ENCODE measurements at places on chromosomes 2 and 18. TPM values are rescaled to one million over a fixed set of nuclear protein-coding genes. Genes with fewer than 3 reads are reported as not detected.

The COLEC12 gene
- 2.3 TPM for total RNA-seq

The ARHGEF33 gene
- 0.18 TPM for total RNA-seq

The HTR2B gene
- total RNA-seq = 0.72 TPM

The RIT2 gene
- not detected for total RNA-seq

The KRTCAP3 gene
- total RNA-seq = not detected

The NRP2 gene
- total RNA-seq = 43.3 TPM

The ARHGAP25 gene
- total RNA-seq = 0.36 TPM

The NPPC gene
- total RNA-seq = 0.28 TPM

The CPLX4 gene
- total RNA-seq = not detected

The RNPEPL1 gene
- 3.9 TPM for total RNA-seq

The TP53I3 gene
- total RNA-seq = 26.9 TPM

The HOXD11 gene
- not detected for total RNA-seq

The ITPRIPL1 gene
- total RNA-seq = 1.4 TPM

The COBLL1 gene
- 1.1 TPM for total RNA-seq

The EVX2 gene
- not detected for total RNA-seq

The NTSR2 gene
- total RNA-seq = not detected

The ANKRD36B gene
- total RNA-seq = 19.4 TPM

The PAX8 gene
- 0.28 TPM for total RNA-seq

The TMEM169 gene
- total RNA-seq = 0.83 TPM

The SP9 gene
- total RNA-seq = not detected

The FER1L5 gene
- 0.28 TPM for total RNA-seq

The LIPG gene
- under 0.01 TPM for total RNA-seq

The GCFC2 gene
- total RNA-seq = 10.0 TPM

The PCARE gene
- total RNA-seq = not detected

The FBXO15 gene
- 0.90 TPM for total RNA-seq

The CBLN2 gene
- total RNA-seq = not detected

The DYNAP gene
- total RNA-seq = not detected

The NEURL3 gene
- not detected for total RNA-seq

All from IMR-90 (cell line).